Choroid plexus epithelial cell (primary cell): ENCODE measurements at places on chromosomes 1 and 21.

DNA sequence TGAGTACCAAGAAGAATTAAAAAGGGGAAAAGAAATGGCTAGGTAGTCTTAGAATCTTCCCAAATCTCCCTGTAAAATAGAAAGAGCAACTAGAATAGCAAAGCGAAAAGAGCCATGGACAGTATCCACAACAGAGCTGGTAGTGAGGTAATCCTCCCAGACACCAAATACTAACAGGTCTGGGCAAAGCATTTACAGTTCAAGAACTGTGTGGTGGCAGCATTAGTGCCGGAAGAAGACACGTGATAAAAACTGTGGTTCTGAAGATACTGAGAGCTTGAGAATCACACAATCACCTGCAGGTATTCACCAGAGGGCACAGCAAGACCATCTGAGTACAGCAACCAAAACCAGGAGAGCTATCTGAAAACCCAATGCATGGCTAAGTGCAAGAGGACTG is 31.8 kb upstream of the OLIG2 start:
- no peak for DNase-seq

DNA sequence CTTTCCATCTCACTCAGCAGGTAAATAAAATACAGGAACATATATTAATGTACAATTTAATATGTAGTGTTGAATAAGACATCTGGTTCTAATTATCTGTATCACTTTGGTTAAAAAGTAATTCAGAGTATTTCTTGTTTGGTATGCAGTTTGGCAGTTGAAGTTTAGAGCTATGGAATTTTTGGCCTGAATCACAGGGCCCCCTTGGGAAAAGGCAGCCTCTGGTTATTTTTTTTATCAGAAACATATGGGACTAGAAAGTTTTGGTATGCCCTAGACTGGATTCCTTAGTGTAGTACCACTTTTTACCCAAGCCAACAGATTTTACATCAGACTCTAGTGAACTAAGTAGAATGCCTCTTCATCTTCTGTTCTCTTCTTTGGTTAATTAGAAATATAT is 26.4 kb downstream of the CNST start:
- DNase-seq = peak; percentile 91

DNA sequence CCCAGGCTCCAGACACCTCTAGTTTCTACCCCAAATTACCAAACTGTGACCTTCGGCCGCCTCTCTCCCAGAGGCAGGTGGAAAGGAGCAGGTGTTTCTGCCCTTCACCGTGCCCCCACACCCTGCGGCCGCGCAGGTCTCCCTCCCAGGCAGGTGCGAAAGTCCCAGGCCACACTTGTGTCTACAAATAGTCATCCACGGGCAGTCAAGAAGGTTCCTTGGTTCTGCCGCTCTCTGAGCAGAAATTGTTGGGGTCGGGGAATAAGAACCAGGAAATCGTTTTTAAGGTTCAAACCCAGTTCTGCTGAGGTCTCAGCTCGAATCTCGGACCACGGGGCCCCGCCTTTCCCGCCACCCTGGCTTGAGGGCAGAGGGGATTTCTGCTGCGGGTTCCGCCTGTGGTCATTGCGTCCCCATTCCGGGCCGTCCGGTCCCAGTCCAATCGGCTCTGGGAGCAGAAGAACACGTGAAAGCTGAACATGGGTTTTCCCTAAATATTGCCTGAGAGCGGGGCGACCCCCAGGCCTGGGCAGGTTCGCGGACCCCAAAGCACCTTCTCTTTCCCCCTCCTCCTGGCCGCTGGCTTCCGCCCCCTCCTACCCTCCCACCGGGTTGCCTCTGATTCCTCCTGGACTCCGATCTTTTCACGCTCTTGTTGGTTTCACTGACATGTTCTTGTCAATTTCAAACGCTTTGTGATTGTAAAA is 1.2 kb upstream of the ATF3 start:
- no peak for DNase-seq

DNA sequence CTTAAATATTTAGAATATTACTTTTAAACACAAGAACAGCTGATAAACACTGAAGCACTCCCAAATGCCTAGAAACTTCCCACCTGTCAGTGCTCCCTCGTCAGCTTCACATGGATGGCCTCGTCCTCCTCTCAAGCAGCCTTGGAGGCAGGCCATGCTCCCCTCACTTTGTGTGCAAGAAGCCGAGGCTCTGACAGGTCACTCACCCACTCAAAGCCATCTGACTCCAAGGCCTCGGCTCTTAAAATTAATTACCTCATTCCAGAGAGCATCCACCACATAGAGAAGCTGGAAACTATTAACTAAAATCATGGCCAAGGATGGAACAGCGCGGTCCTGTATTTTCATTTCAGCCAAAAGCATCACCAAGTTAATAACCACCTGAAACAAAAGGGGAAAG is 17.8 kb downstream of the LBR start:
- no peak for DNase-seq

DNA sequence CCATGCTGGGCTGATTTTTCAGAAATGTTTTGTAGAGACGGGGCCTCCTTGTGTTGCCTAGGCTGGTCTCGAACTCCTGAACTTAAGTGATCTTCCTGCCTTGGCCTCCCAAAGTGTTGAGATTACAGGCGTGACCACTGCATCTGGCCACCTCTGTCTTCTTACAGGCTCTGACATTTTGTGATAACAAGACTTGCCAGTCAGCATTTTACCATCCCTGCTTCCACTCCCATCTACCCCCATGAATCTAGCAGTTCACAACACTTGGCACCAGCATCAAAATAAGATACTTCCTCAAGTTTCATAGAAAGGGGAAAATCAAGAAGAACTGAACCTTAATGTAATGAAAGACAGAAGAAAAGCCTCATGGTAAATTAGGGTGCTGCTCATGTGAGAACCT is 32.4 kb downstream of the SLC35F3 start:
- DNase-seq = no peak

- DNase-seq = no peak
Measured at GRCh38 chr1:154822717-154823116, 47.4 kb downstream of the KCNN3 start.

DNA sequence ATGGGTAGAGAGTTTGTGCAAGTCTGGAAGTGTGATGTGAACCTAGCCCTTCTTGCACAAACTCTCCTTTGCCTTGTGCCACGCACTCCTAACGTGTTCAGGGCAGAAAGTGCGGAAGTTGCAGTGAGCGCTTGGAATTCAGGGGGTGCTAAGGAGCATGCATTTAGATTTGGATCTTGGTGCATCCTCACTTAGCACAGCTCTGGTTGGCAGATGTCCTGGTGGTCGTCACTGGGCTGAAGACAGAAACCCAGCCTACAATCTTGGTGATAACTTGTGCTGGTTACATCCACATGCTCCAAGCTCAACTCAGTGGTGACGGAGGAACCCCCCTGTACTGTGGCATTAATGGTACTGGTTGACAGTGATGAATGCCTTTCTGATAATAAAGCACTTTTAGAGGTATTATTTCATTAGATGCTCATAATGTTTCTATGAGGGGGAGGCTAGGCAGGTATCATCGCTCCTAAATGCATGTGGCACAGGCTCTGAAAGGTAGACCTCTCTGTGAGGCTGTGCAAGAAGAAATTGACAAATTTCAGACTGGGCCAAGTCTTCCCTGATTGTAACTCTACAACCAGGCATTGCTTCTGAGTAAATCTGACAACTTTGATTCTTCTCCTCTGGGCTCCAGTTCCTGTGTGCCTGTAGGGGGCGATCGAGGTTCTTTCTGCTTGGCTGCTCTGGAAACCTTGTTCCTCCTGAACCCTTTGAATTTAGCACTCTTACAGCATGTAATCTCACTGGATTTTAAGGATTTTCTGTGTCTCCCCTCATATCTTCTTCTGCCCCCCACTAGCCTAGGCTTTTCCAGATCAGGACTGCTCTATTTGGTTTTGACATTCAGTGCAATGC is 40.6 kb downstream of the MAPKAPK2 start:
- peak; percentile 72 for DNase-seq

GRCh38 chr1:95089650-95090287 is 17.0 kb upstream of the ALG14 start:
- no peak for DNase-seq

DNA sequence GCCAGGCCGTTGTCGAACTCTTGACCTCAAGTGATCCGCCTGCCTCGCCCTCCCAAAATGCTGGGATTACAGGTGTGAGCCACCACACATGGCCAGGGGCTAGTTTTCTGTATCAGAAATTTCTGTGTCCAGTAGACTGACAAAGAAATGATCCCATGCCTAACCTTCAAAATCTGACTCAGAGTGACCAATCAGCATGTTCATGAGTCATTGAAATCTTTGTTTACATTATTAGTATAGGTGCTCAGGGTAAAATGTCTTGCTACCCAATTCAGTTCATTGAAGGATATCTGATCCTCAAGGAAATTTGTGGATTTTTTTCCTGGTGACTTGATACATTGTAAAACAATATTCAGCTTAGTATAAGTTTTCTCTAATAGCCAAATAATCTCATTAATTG is 11.0 kb upstream of the LDLRAD2 start:
- DNase-seq = peak; percentile 31

- DNase-seq = no peak
Measured at GRCh38 chr1:159023723-159024122, 14.0 kb downstream of the IFI16 start.

DNA sequence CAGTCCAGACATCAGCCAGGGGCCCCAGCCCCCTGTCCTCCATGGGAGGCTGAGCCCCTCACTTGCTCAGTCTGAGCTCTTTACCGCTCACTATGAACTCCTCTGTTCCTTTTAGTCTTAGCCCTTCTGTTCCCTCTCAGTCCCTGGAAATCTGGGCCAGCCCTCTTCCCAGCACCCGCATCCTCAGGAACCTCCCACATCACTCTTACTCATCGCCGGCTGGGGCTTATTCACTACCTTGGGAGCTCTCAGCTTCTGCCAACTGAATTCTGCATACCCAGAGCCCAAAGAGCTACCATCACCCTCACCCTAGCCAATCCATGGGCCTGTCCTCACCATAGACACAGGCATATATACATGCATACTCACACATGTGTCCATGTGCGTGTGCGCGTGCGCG is 11.5 kb downstream of the KNCN start:
- peak; percentile 58 for DNase-seq

DNA sequence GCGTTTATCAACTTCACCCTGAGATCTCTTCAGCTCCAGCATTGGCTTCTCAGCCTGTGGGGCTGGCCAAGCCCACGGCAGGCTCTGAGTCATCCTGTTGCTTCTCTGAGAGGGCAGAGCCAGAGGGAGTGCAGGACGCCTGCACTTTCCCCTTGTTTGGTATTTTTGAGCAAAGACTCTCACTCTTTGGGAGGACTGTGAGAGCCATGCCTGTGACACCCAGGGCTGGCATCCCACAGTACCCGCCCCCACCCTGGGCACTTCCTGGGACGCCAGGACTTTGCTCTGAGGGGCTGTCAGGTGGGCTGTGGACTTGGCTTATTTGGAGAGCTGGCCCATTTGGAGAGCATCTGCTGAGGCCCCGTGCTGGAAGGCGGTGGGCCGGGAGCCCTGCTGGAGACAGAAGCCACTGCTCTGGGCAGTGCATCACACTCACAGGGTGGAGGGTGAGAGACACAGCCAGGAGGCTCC is 37.4 kb downstream of the VANGL1 start:
- peak; percentile 80 for DNase-seq

DNA sequence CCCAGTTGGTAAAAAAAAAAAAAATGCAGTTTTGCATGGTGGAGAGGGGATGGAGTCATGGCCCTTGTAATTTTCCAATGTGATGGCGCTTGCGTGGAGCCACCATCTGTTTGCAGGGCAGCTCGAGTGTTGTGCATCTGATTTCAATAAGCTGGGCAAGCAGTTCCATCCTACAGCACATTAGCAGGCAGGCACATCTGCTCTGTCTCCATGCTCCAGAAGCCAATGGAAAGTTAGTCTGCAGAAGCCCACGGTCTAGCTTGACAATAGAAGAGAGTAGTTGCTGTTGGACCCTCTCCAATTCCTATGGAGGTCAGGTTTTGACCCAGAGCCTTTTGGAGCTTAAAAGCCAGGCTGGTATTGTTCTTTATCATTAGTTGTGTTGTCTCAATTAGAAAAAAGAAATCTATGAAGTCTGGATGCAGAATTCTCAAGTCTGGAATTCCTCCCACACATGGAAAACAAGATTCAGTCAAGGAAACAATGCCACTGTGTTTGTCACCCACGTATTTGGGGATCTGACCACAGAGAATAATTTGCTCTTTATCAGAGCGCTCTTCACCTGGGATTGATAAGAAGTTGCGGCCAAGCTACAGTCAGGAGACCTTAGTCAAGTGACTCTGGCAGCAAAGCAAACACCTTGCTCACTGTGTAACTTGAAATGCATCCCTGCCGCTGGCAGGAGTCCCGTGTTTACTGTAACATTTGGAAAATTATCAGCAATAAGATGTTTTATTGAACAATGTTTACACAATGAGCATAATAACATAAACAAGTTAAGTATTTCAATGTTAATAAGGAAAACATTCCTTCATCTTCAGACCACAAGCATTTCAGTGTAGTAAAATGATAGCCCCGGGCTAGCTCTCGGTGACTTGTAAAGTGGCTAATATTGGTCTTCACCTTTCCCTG is 20.7 kb downstream of the NGF start:
- DNase-seq = no peak

DNA sequence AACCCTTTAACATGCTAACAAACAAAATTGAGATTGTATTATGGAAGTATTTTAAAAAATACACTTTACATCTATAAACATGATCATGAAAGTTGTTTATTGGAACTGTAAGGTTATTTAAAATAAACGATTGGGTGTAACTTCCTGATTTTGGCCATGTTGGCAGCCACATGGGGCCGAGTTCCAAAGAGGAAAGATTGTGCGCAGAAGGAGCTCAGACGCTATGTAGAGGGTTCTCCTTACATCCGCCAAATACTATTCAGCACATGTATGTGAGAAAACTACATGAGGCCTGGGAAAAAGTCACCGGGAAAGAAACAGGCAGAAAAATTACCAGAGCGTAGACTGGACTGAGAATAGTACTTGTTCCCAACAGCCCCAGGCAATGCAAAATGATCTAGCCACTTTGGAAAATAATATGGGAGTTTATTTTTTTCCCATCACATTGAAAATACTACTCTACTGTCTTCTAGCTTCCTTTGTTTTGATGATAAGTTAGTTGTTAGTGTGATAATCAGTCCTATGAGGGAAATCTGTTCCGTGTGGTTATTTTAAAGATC is 35.7 kb upstream of the B3GALT2 start:
- DNase-seq = no peak

- no peak for DNase-seq
Measured at GRCh38 chr1:3261969-3262579, 192.4 kb upstream of the ARHGEF16 start.

GRCh38 chr1:113095790-113096455 is 22.9 kb downstream of the LRIG2 start:
- no peak for DNase-seq

DNA sequence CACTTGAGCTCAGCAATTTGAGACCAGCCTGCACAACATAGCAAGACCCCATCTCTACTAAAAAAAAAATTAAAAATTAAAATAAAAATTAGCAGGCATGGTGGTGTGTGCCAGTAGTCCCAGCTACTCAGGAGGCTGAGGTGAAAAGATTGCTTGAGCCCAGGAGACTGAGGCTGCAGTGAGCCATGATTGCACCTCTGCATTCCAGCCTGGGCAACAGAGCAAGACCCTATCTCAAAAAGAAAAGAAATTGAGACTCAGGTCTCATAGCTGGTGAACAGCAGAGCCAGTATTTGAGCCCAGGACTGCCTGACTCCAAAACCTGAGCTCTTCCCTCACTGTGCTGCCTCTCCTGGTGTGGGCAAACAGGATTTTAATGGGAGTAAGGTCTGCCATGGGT is 28.4 kb upstream of the RCAN3 start:
- no peak for DNase-seq

- DNase-seq = peak; percentile 78
Measured at GRCh38 chr21:15908187-15908586, 178.4 kb downstream of the USP25 start.
